ENCODE measurements at places on chromosomes 4 and X. TPM values are rescaled to one million over a fixed set of nuclear protein-coding genes. Genes with fewer than 3 reads are reported as not detected.

Gene GIMD1
- not detected for total RNA-seq

GRCh38 chr4:135966936-135967335 lies 1565.4 kb downstream of the PCDH18 start:
- DNase-seq, result no peak

DNA sequence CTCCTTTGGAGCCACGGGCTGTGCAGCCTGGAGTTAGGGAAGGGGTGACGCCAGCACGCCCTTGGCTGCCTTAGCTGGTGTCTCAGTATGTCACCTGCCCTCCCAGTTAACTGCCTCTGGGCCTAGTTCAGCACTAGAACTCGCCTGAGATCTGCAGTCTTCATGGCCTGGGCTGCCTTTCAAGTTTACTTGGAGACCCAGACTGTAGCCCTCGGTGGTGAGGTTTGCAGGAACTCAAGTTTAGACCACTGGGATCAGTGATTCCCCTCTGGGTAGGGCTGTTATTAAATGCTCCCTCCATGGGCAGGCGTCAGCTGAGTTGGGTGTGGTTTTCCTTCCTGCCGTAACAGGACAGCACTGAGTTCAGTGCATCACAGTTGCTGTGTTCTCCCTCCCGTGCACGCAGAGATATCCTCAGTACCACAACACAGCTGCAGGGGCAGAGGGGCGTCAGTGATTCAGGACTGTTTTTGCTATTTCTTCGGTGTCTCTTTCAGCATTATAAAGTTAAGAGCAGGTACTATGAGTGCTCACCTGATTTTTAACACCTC lies 30.5 kb downstream of the PLAC8 start:
- DNase-seq, result no peak

Gene MPC1L
- not detected for total RNA-seq

Measured in left ventricle myocardium inferior (tissue), 1 donor.